ENCODE measurements at places on chromosomes 1 and 21.

DNA sequence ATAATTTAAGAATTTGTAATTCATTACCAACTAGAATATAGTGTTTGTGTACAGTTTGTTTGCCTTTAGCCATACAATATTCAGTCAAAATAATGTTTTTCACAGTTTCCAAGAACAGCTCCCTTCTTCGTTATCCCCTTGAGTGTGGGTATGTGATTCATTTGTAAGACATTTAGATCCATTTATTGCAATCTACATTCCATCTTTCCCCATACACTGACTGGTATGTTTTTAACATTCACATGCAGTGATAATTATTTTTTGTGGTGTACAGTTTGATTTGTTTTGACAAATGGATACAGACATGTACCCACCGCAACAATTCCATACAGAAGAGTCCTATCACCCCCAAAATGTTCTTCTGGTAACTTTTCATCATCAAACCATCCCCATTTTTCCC, 589.1 kb upstream of the ADAMTS5 start:
- DNase-seq: no peak

GRCh38 chr1:247147781-247148180, 24.0 kb downstream of the ZNF124 start:
- DNase-seq: no peak

DNA sequence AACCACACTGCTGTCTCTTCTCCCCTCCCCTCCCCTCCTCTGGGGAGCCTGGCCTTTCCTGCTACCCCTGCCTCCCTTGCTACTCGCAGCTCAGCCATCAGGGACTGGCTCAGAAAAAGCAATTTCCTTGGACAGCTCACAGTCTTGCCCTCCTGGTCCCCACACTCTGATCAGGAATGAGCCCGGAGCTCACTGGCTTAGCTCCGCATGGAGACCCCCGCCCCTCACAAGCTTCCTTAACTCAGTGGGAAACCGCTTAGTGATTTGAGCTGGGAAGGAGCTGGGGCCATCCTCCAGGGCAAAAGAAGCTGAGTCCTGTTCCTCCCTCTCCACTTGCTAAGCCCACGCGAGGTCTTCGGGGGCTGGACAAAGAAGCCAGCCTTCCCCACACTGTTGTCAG, 70.3 kb upstream of the ACTL8 start:
- DNase-seq: no peak

DNA sequence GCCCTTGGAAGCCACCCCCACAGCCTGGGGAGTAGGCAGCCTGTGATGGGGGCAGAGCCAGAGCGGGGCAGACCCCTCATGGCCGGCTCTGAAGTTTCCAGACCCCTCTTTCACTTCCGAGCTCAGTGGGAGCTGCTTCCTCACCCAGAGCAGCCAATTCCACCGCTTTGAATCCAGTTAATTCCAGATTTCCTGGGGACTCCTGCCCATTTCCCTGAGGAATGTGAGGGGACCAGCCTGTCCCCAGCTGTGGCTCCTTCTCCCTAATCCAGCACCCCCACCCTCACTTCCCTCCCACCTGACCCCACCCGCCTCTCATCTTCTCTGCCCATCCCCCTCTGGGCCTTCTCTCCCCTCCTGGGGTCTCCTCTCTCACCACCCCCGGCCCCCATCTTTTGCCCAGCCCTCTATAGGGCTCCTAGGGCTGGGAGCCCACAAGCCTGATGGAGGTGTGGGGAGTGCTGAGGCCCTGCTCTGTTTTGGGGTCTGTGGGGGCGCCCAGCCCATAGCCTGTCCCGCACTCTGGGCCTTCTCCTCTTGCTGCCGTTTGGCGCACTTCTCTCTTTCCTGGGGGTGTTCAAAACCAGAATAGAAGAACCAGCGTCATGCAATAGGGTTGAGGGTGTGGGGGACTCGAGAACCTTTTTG, 26.2 kb upstream of the TNFRSF1B start:
- no peak for DNase-seq

DNA sequence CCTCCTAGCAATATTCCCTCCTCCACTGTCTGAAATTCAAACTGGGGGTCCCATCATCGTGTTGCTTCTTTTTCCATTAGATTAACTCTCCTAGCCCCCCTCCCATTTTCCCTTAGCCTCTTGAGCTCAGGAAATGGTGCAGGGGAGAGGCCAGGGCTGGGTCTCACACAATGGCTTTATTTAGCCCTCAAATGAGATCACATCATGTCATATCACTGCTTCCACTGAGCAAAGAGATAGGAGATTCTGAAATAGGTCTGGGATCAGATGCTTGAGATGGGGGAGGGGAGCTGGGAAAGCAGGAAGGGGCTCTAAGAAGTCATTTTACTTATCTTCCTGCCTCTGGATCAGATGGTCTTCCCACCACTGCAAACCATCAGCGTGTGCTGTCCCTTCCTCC, 17.8 kb upstream of the ARHGEF2 start:
- DNase-seq: no peak

DNA sequence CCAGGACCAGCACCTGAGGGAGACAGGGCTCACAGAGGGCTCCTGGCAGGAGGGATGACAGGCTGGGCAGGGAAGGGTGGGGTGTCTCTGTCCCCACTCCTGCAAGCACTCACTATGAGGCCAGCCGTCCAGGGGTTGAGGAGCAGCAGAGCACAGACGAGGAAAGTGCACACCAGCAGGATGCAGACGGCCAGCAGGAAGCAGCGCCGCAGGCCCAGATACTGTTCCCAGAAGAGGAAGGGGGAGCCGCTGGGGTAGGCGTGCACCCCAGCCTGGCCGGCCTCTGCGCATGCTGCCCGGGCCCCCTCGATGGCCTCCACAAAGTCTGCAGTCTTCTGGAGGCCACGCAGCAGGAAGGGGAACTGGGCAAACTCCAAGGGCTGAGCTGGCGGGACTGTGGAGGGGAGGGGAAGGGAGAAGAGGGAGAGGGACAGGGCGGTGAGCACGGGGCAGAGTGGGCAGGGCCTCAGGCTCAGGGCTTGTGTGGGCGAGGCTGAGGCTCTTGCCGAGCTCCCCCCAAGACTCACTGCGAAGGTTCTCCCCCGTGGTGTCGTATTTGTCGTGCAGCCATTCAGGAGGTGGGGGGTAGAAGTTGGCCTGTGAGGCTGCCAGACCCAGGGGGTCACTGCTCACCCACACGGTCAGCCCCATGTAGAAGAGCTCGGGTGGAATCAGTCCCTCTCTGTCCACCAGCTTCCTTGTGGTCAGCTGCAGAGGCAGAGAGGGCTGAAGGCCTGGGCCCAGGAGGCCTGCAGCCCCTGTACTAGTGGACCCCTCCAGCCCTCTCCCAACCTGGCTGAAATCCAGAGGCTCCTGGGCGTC, 16.5 kb downstream of the PTCH2 start:
- DNase-seq: no peak

DNA sequence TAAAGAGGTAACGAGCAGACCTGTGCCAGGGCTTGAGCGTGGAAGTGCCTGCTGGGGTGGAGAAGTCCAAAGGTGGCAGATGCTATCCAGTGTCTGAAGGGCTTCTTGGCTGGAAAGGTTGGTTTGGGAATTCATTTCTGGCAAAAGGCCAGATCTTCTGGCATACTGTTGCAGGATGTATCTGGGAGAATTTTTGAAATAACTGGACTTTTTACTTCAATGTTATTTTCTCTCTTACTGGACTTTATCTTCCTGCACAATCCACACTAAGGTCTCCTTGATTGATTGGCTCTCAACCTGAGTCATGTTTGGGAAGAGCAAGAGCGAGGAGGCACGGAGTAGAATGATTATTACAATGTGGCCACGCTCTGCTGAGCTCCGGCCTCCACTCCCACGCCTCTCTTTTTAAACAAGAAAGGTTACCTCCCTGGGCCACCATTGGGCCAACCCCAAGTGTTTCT, 278.4 kb downstream of the TM2D1 start:
- DNase-seq: no peak

DNA sequence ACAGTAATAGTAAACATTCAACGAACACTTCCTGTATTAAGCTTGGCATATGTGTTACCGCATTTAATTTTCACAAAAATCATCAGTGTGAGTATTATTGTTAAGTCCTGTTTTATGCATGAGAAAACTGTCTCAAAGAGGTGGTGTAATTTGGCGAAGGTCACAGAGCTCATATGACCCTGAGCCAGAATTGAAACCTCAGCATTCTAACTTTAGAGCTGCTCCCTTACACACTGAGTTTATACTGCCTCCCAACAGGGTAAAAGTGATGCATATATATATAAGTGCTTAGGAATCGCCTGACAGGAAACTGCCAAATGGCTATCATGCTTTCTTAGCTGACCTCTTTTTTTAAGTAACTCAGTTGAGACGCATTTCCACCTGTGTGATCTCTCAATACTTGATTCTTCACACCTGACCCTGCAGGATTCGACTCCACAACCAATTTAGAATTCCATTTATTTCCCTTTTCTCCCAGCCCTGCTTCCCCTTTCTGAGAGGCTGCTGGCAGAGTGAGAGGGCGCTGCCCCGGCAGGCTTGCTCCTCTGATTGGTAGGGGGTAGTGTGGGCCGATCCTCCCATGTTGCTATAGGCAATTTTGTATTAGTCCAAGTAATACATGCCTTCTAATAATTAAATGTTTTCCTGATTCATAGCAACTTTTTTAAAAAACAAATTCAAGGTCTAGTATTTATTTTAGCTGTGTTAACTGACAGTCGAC, 40.5 kb downstream of the ZBTB40 start:
- DNase-seq: peak; percentile 40

- no peak for DNase-seq
Measured at GRCh38 chr1:22971611-22972405, 858 bp downstream of the LACTBL1 start.

- DNase-seq: no peak
Measured at GRCh38 chr21:44408226-44408625, 47.1 kb upstream of the LRRC3 start.

DNA sequence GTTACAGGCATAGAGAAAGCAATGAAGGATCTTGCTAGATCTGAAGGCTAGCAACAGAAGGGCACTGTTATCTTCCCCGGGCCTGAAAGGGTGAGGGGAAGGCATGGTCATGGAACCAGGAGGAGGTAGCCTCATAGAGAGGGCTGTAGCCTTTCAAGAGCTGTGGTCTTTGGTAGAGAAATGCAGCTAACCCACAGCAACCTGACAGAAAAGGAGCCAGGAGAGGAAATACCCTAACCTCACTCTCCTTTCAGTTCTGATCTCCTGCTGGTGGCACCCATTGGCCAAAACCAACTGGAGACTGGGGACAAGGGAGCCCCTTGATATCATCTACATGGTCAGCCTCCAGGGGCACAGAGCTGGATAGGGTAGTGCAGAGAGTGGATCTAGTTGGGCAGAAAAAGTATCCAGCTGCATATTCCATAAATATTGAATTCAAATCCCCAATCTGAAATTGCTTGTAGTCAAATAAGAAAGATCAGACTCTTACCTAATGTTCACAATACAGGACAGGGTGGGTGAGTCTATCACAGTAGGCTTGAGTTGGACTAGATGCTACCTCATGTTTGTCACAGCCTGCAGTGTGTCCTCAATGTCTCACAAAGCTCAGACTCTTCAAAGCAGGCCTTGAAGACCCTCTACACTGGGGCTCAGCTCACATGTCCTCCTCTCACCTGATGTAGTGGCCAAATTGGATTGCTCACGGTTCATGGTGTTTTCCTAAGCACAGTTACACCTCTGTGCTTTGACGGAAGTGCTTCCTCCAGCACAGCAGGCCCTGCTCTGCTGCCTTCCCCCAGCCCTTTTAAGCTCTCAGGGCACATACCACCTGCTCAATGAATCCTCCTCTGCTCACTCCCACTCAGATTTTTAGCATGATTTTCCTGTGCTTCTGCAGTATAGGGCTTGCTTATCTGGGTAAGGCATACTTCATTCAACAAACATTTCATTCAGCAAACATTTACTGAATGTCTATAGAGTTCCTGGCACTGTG, 74.1 kb upstream of the JUN start:
- no peak for DNase-seq

- no peak for DNase-seq
Measured at GRCh38 chr21:28554660-28555475, 437.8 kb downstream of the LTN1 start.

DNA sequence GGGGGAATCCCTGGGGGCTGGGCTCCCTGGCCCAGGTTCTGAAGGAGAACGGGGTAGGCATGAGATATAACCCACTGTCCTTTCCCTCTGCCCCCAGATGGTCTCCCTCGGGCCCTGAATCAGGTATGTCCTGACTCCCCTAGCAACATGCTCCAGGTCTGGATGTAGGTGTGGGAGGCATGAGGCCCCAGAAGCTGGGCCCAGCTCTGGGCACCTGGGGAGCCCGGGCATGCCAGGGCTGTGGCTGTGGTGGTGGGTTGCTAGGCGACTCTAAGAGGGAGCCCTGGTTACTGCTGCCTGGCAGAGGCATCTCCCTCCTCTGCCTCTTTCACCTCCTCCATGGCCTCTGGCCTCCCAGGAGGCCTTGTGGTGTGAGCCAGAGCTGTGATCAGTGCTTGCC, 16.2 kb downstream of the FOXO6 start:
- no peak for DNase-seq

GRCh38 chr1:169368406-169368769, 393 bp downstream of the BLZF1 start:
- DNase-seq: no peak

DNA sequence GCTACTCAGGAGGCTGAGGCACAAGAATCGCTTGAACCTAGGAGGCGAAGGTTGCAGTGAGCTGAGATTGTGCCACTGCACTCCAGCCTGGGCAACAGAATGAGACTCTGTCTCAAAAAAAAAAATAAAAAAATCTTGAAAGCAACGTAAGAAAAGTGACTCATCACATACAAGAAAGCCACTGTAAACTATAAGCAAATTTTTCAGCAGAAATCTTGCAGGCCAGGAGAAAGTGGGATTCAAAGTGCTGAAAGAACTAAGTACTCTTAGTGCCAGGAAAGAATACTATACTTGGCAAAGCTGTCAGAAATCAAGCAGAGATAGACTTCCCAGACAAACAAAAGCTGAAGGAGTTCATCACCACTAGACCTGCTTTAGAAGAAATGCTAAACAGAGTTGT, 4.4 kb upstream of the HMGN1 start:
- no peak for DNase-seq

GRCh38 chr21:34897828-34898227, 151.3 kb downstream of the RUNX1 start:
- no peak for DNase-seq

DNA sequence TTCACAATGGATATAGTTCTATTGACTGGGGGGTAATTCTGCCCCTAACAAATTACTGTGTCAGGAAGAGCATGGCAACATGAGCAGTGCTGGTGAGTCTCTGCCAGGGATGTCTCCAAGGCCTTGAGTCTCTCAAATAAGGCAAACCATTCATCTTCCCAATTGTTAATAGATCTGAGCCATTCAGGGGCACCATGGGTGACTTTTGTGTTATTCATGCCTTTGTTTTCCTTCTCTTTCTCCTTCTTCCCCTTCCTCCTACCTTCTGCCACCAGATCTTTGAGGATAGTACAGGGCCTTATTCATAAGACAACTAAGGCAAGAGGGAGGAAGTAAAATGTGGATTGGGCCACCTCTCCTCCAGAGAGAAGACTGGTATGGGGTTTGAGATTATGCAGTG, at the start of gene RGSL1:
Gene RGSL1 (plus strand): TSS at position 60 of the 400 bp plus-strand sequence. CDS start 20 bp downstream, at position 80.
- no peak for DNase-seq

- DNase-seq: no peak
Measured at GRCh38 chr1:225413708-225414375, 14.0 kb downstream of the LBR start.

- no peak for DNase-seq
Measured at GRCh38 chr1:166272851-166273250, 106.0 kb upstream of the FAM78B start.

Data from NCI-H187 treated with DMSO at 0.1 percent for 48 hours (cell line).